ENCODE measurements at places on chromosomes 2 and 18.
A peak's percentile ranks its signal among the peaks of the same experiment; 100 is the strongest.

GRCh38 chr2:126661702-126662500 is 5.9 kb downstream of the GYPC start:
- no peak for DNase-seq

- no peak for DNase-seq
These were observed 1208.4 kb downstream of the DPP10 start for GRCh38 chr2:115650827-115651226.

GRCh38 chr18:48631851-48632250 is 93.0 kb downstream of the CTIF start:
- DNase-seq, result no peak

- DNase-seq, result no peak
These were observed 203.3 kb upstream of the SPOPL start for GRCh38 chr2:138298120-138298814.

GRCh38 chr2:197024206-197024605 is 97.7 kb upstream of the PGAP1 start:
- DNase-seq, result no peak

- DNase-seq, result no peak
These were observed 676.3 kb downstream of the IRS1 start for GRCh38 chr2:226123300-226123699.

DNA sequence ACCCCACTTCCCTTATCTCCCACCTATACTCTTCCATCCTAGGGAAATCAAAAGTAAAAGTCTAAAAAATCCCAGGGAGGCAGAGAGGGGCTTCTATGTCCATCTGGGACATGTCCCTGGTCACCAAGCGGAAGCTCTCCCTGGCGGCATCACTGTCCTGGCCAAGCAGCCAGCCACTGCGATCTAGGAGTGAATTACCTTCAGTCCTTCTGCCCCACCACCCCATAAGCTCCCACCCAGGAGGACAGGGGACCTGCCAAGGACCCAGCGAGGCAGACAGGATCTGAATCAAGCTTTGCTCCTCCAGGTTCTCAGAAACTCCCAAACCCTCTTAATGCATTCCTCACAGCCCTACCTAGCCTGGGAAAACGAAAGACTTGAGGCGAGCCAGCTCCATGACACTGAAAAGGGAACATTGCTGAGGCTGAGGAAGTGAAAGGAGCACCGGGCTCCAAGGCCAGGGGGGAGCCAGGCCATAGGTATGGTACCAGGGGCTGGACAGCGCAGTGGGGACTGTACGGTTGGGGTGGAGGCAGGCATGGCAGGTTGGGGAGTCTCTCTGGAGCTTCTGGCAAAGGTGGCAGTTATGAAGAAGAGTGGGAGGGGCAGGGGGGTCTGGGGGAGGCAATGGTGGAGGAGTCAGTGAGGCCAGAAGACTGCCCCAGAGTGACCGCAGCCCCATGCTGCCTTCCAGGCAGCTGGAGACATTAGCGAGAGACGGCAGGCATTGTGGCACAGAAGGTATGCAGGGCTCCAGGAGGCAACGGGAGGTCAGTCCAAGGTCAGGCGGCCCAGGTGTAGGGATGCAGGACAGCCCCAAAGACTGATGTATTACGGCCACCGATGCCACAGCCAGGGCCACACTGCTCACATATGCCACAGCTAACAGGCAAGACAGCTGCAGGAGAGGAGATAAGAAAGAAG is 2.7 kb upstream of the SLC23A3 start:
- DNase-seq, result no peak

DNA sequence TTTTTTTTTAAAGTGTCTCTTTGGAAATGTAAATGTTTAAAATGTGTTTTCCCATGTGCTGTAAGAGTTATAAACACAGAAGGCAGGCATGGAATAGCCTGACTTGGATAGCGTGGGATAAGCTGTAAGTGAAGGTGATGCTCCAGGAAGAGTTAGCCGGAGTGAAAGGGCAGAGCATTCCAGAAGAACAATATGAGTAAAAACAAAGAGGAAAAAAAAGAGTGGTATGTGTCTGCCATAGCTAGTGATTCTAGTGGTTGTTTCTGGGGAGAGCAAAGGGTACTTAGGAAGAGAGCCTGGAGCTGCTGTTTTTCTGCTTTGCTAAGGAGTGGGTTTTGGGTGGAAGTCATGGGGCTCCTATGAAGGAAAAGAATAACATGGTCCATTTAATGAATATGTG is 126.9 kb upstream of the DLGAP1 start:
- DNase-seq, result no peak

DNA sequence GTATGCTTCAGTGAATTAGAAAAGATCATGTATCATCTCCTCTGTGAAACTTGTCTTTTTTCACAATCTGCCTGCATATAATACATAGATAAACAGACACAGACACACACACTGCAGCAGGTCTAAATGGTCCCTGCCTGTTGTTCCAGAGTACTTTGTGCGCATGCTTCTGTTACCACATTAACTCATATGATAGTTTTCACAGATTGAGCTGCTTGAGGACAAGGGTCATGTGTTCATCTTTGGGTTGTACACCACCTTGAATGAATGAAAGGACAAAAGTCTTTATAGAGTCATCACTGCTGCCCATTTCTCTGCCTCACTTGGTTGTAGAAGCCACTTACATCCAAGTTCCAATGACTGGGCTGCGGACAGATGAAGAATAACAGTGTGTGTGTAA is 72.7 kb upstream of the GLS start:
- no peak for DNase-seq

- DNase-seq, result no peak
These were observed 106.5 kb downstream of the GALNT3 start for GRCh38 chr2:165687426-165688002.

GRCh38 chr2:65377556-65378192 is 54.7 kb downstream of the SPRED2 start:
- peak; percentile 86 for DNase-seq

GRCh38 chr2:241975593-241976284 is 106.2 kb downstream of the RTP5 start:
- no peak for DNase-seq

DNA sequence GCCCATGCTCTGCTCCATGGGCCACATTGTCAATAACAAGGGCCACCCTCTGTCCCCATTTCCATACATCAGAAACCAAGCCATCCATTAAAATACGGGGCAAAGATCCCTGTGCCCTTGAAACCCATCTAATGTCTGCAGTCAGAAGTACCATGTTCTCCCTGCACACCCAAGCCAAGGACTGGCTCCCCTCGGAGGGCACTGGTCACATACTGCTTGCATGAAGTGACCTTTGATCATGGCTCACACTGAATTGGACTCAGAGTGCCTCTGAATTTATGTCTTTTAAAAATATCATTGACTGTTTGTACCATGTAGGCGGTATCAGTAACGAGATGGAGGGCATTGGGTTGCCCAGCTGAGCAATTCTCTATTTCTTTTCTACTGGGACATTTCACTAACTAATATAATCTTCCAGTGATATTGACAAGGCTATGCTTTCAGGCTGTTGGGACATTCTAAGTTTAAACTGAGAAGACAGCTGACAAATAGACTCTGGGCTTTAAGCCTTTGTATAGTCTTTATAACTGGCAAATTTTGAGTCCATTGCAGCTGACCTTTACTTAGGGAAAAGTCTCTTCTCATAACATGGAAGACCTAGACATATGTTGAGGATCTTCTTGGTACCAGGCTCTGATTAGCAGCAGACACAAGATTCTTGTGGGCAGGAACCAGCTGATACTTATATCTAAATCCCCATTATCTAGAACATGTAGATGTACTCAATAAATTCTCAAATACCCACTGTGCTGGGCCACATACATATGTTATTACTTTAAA is 214.3 kb downstream of the MYCN start:
- no peak for DNase-seq

DNA sequence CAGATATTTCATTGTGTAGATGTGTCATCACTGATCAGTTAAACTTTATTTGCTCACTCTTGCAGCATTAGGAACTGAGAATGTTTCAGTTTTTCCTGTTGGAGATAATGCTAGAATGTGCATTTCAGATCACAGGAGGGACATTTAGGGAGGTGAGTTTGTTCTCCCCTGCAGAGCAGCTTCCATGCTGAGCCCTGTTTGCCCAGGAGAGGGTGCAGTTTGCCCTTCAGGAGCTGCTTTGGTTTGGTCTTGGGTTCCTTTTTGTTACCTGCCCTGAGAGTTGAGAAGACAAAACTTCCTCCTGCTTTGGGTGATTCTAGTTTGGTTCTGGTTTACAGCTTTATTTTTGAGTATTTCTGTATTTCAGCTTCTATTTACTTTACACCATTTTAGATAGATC is 49.9 kb downstream of the DGKD start:
- no peak for DNase-seq

DNA sequence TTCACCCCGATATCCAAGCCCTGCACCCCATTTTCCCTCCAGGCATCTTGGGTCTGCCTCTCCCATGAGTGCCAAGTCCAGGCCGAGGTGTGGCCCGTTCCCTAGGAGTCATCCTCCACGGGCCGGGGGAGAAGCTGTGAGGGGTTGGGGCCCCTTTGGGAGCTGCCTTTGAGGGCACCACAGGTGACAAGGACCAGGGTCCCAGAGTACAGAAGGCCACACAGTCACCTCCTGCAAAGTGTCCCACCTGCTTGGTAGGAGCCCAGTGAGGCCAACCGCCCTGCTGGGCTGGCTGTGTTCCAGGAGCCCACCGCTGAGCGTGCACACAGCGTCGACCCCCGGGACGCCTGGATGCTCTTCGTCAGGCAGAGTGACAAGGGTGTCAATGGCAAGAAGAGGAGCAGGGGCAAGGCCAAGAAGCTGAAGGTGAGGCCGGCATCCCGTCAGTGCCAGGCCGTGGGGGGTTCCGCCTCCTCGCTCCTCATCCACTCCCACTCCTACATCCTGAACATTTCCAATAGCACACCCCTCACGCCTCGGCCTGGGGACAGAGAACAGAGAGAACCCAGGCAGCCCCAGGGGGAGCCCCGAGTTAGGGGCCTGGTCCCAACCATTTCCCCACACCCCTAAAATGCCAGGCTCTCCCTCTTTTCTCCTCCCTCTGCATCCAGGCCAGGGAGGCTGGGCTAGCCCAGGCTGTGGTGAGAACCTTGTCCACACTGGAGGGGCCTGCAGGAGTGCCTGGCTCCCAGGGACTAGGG is 2.7 kb downstream of the ERFE start:
- DNase-seq, result no peak

DNA sequence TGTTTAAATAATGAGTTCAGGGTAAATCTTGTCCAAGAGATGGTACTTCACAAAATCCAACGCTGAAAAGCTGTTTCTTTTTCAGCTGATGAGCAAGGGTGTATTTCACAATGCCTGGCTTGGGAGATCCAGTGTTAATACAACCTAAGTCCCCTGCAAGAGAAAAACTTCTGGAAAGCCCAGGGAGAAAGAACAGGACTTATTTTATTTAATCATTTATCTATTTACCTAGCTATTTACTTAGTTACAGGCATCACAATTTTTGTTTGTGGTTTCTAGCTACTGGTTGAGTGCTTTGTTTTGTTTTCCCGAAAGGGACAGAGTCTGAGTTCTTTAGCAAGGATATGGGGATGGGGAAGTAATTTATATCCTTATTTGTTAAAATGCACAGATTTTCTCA is 598.2 kb upstream of the SYT4 start:
- no peak for DNase-seq

DNA sequence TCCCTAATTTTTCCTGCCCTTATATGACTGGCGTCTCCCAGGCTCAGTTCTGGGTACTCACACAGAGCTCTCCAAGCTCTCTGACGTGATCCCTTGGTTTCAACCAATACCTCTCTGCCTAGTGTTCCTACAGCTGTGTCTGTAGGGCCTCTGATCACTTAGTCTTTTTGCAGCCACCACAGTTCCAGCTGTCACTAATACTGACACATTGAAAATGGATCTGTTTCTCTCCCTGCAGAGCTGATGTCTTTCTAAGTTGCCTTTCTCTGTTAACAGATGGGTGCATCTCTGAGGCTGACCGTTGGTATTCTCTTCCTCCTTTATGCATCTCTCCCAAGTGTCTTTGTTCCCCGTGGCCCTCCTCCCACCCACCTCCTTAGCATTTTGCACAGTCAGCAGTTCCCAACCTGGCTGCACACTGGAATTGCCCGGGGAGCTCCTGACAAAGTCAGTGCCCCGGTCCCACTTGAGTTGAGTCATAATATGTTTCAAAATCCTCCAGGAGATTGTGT is 62.5 kb downstream of the CERS6 start:
- no peak for DNase-seq

DNA sequence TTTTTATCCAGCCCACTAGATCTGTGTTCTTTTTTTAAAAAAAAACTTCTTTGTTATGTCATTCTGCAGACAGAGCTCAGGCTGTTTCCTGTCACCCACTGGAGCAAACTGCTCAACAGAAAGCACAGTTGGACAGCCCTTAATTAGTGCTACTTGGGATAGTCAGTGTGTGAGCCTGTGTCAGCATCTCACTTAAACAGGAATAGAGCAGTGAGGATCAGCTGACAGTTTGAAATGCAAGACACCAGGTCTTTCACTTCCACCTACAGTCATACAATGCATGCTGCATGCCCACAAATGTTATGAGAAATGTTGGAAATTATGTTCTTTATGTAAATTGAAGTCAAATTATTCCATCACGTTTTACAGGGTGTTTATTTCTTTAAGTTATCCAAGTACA is 174.9 kb downstream of the NR4A2 start:
- DNase-seq, result no peak

DNA sequence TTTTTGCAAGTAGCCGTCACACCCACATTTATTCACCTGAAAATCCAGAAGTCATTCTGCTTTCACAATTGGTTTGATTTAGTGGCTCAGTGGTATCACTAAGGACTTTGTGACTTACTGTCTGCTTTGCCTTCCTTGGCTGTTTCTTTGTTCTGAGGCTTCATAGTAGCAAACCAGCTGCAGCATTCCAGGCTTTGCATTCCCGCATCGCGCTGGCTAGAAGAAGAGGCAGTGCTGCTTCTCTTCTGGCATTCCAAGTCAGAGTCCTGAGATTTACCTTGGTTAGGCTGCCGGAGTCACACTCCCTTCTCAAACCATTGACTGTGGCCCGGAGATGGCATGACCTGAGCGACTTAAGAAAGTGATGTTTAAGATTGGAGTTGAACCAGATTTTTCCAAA is 35.1 kb downstream of the MYO1B start:
- no peak for DNase-seq

- no peak for DNase-seq
These were observed 22.9 kb downstream of the COLEC12 start for GRCh38 chr18:477565-477964.

DNA sequence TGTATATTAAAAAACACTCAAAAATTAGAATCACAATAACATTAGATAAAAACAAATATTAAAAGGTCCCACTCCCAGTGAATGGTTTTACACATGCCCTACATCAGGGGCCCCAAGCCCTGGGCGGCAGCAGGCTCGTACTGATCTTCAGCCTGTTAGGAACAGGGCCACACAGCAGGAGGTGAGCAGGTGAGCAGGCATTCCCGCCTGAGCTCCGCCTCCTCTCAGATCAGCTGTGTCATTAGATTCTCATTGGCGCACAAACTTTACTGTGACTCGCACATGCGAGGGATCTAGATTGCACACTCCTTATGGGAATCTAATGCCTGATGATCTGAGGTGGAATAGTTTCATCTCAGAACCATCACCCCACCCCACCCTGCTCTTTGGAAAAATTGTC is 74.2 kb downstream of the MBD2 start:
- DNase-seq, result no peak
